ENCODE measurements at places on chromosomes 3 and 15.

DNA sequence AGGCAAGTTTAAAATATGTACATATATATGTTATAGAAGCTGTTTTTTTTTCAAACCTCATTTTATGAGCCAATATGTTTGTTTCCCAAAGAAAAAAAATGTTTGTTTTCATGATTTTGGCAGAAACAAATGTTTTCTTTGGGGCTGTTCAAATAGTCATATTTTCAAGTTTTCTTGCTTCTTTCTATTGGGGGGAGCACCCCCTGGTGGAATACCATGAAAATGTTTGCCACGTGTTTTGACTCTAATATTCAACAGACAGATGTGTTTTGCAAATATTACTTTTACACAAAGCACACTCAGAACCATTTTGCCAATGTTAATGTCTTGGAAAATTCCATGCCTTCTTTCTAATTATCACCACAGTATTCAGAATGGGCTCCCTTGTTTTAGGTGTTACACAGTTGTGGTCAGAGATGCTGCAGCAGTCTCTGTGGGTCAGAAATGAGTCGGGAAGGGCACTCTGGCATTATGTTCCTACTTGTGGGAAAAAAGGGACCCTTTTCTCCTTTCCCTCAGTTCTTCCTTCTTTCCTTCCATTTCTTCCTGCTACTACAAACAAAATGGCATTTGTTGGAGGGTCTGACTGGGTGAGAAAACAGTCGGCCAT lies 817.0 kb downstream of the TUSC7 start:
- DNase-seq: no peak

- no peak for DNase-seq
Measured at GRCh38 chr3:54580453-54580852, 347.4 kb downstream of the LRTM1 start.

DNA sequence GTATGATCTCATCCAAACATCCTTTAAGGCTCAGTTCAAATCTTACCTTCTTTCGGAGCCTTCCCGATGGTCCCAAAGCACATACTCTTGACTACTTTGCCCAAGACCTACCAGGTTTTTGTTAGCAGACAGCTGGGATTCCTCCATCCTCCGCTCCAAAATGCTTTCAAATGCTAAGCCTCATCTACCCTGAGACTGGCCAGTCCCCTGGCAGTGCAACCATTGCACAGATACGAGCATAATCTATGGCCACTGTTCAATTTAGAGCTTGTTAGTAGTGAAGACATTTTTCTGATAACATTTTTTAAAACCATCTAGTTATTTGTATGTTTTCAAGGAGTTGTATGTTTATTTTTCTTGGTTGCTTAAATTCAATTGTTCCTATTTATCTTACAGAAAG lies 264.4 kb upstream of the NR2F2 start:
- no peak for DNase-seq

- DNase-seq: no peak
Measured at GRCh38 chr3:10519236-10519635, 13.8 kb upstream of the ATP2B2 start.

DNA sequence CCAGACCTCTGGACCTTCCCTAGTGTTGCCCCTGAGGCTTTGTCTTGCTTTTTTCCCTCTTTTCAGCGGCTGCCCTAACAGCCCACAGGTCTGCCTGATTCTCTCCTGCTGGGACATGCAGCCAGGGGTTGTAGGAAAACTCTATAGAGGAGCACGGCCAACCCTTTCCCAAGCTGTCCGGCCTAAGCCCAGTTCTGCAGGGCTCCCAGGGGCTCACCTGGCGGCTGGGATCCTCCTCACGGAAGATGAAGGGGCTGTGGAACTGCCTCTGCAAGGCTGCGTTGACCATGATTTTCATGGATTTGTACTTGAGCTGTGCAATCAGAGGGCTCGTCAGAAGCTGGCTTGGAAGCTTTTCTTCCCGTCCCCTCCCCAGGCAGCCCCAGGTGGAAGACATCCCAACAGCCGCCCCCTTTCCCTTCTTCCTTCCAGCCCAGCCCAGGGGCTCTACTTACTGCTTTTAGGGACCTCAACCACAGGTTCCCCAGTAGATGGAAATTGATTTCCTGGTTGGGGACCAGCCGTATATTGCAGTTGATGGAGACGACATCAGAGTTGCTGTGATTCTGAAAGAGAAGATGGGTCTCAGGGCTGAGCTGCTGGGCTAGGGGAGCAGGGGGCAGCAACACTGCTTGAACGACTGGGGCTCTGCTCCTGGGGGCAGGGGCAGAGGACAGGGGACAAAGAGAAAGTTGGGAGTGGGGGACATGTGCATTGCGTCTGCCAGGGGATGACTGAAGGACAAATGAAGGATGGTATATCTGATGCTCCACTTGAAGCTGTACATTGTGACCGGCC lies 29.8 kb downstream of the FEM1B start:
- DNase-seq: peak; percentile 26

DNA sequence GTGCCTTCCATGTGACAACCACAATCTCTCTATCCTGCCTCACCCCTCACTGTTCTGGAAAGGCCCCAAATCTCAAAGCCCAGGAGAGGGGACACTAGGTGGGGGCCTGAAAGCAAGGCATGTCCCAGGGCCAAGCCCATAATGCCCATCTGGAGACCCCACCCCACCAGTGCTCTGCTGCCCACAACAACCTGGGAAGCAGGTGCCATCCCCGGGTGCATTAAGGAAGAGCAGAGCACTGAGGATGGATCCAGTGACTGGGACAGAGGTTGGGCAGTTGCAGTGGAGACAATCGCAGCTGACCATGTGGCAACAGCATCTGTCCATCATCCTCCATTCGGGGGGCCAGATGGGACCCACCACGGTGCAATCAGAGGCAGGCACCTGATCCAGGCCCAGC lies 106.2 kb upstream of the PRR20G start:
- DNase-seq: no peak

DNA sequence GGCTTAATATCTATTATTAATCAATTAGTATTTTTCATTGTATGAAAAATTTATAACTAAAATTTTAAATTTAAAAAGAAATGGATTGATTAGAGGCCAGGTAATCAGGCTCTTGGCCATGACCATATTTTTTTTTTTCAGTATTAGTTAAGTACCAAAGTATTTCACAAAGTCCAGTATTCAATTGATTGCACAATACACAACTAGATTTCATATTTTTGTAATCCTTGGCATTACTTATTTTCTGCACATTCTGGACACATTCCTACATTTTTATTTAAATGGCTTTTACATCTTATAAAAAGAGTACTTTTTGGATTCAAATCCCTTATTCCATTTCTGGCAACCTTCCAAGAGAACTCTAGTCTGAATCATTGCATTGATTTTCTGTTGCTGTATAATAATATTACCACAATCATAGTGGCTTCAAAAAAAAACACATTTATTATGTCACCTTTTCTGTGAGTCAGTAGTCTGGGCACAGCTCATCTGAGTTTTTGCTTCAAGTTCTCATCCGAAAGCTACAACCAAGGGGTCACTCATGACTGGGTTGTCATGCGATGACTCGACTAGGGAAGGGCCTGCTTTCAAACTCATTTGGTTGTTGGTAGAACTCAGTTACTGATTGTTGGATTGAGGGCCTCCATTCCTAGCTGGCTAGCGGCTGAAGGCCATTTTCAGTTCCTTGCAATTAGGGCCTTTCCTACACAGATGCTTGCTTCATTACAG lies 90.7 kb downstream of the CNTN6 start:
- DNase-seq: no peak
